ENCODE measurements at places on chromosomes 7 and 10.

- H3K27me3 ChIP-seq: no peaks in the 10 kb centered on the region
- no peak for DNase-seq
- H3K4me1 ChIP-seq: peaks cover 8% of the 10 kb centered on the region
Measured at GRCh38 chr7:37488163-37488764, 39.6 kb upstream of the ELMO1 start.

DNA sequence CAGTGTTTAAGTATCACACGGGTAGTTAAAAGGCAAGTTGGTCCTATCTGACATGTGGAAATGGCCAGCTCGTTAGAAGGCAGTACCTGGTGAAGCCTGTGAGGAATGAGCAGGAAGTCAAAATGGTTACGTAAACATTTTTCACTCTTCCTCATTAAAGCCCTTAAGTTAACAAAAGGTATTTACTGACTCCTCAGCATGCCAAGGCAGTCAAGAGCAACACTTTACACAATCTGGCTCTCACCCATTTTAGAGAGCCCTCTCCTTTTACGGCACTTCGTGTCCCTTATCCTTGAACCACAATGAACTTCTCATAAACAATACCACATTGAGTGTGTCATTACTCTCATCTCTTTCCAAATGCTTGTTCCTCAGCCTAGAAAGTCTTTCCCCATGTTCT lies 11.0 kb upstream of the RSBN1L start:
- no peak overlapping the region for H3K27ac ChIP-seq
- no peak overlapping the region for H3K4me3 ChIP-seq
- no peak for DNase-seq
- no peaks in the 10 kb centered on the region for H3K4me1 ChIP-seq
- no peaks in the 10 kb centered on the region for H3K27me3 ChIP-seq

DNA sequence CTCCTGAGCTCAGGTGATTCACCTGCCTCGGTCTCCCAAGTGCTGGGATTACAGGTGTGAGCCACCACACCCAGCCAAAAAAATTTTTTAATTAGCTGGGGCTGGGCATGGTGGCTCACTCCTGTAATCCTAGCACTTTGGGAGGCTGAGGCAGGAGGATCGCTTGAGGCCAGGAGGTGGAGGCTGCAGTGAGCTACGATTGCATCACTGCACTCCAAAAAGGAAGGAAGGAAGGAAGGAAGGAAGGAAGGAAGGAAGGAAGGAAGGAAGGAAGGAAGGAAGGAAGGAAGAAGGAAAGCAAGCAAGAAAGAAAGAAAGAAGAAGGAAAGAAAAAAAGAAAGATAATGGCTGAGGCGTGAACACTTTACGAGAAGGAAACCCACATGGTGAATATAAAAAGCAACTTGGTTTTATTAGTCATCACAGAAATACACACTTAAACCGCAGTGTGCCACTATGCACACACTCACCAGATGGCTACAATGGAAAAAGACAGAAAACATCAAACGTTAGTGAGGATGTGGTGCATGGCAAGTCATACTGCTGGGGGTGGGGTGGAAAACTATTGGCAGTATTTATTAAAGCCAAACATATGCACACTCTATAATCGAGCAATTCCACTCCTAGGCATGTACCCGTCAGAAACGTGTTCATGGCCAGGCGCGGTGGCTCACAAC lies 4.4 kb upstream of the CCL26 start:
- H3K36me3 ChIP-seq: no peaks in the 10 kb centered on the region
- no peaks in the 10 kb centered on the region for H3K4me1 ChIP-seq
- no peak for DNase-seq
- no peak overlapping the region for H3K27ac ChIP-seq
- no peaks in the 10 kb centered on the region for H3K27me3 ChIP-seq

DNA sequence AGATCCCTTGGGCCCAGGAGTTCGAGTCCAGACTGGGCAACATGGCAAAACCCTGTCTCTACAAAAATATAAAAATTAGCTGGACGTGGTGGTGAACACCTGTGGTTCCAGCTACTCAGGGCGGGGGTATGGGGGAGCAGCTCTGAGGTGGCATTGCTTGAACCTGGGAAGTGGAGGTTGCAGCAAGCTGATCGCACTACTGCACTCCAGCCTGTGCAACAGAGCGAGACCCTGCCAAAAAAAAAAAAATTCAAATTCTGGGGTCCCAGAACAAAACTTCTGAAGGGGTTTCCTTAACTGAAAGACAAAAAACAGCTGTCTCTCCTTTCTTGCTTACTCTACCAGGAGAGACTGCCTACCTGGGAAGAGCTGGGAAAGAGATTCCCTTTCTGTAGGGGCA lies 27.0 kb downstream of the DNMBP start:
- H3K27me3 ChIP-seq: no peaks in the 10 kb centered on the region
- H3K4me1 ChIP-seq: peaks cover 10% of the 10 kb centered on the region
- DNase-seq: no peak
- no peak overlapping the region for H3K4me3 ChIP-seq

- no peaks in the 10 kb centered on the region for H3K27me3 ChIP-seq
- peaks cover 99% of the 10 kb centered on the region for H3K36me3 ChIP-seq
- H3K4me3 ChIP-seq: no peak overlapping the region
- no peak overlapping the region for H3K27ac ChIP-seq
- DNase-seq: no peak
- H3K4me1 ChIP-seq: no peaks in the 10 kb centered on the region
Measured at GRCh38 chr7:6650521-6651011, 13.4 kb downstream of the ZNF316 start.

DNA sequence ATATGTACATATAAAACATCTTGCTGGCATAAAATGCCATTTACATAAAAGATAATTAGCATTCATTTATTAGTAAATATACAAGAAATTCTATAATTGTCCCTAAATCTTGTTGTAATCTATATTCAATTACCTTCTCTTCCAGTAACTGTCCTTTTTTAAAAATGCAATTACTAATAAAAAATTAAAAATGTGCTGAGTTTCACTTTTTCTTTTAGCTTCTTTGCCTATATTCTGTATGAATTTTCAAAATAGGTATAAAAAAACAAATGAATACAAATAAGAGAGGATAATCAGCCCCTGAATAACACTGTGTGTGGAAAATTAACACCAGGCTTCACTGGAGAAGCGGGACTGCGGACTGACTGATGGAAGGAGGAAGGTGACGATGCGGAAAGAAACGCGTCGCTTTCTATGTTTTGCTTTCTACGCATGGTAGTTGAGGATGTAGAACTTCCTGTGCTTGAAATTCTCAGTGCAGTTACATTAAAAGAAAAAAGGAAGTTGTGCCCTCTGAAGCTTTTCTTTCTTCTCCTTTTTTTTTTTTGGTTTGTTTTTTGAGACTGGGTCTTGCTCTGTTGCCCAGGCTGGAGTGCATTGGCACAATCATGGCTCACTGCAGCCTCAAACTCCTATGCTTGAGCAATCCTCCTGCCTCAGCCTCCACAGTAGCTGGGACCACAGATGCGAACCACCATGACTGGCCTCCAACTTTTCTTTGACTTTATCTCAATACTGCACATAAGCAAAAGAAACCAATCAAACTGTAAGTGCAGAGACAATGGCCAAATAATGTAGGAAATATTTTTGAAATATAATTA lies 7.4 kb upstream of the ZMYND11 start:
- no peaks in the 10 kb centered on the region for H3K36me3 ChIP-seq
- no peak overlapping the region for H3K27ac ChIP-seq
- H3K4me1 ChIP-seq: peaks cover 6% of the 10 kb centered on the region
- H3K27me3 ChIP-seq: no peaks in the 10 kb centered on the region
- no peak for DNase-seq
- no peak overlapping the region for H3K4me3 ChIP-seq

- no peak overlapping the region for H3K27ac ChIP-seq
- peaks cover 2% of the 10 kb centered on the region for H3K36me3 ChIP-seq
- no peak for DNase-seq
- no peaks in the 10 kb centered on the region for H3K27me3 ChIP-seq
Measured at GRCh38 chr10:33325929-33326328, 8.5 kb downstream of the NRP1 start.

DNA sequence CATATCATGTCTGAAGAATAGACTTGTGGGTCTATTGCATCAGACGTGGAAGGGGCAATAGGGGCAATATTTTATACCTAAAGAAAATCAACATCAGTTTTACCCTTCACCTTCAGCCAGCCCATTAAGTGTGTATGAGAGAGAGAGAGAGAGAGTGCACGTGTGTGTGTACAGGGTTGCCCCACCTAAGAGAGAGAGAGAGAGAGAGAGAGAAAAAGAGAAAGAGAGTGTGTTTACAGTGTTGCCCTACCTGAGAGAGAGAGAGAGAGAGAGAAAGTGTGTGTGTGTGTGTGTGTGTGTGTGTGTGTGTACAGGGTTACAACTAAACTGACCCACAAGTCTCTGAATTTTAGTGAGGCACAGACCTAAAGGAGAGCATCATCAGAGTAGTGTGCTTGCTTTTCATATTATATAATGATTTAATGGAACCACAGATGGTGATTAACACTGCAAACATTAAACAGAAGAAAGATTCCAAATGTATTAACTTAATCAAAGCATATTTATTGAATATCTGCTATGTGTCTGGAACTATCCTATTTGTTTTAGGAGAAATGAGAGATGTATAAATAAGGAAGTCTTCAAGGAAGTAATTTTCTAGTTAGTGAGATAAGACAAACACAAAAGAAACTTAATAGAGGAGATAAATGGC lies 66.8 kb downstream of the CD36 start:
- no peak overlapping the region for H3K4me3 ChIP-seq
- H3K27me3 ChIP-seq: no peaks in the 10 kb centered on the region
- H3K27ac ChIP-seq: no peak overlapping the region
- H3K4me1 ChIP-seq: no peaks in the 10 kb centered on the region
- H3K36me3 ChIP-seq: no peaks in the 10 kb centered on the region
- DNase-seq: no peak

GRCh38 chr7:157412491-157413180 lies 75.8 kb downstream of the DNAJB6 start:
- H3K27me3 ChIP-seq: no peaks in the 10 kb centered on the region
- DNase-seq: no peak
- H3K4me1 ChIP-seq: no peaks in the 10 kb centered on the region

DNA sequence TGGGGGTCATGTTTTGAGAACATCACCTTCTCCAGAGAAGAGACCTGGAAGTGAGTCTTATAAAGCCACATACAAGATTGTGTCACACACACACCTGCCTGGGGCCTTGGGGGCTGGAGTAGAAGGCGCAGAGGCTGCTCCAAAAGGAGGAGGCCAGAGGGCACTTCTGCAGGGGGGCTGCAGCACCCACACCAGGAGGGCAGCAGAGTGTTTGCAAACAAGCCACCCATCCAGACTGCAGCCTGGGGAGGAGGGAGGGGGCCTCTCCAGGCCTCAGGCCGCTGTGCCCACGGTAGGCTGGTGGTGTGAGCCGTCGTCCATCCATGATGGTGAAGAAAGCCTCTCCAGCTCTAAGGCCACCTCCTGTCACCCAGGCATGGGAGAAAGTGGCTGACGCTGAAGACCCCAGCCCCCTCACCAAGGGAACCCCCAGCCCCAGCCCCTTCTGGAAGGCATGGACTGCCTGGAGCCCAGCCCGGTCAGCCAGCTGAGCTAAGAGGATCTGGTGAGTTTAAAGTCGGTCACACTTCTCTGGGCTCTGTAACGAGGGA lies 77.5 kb downstream of the FOXL3 start:
- DNase-seq: no peak
- no peaks in the 10 kb centered on the region for H3K36me3 ChIP-seq
- H3K4me3 ChIP-seq: no peak overlapping the region
- peaks cover 12% of the 10 kb centered on the region for H3K4me1 ChIP-seq
- peaks cover 12% of the 10 kb centered on the region for H3K27me3 ChIP-seq

DNA sequence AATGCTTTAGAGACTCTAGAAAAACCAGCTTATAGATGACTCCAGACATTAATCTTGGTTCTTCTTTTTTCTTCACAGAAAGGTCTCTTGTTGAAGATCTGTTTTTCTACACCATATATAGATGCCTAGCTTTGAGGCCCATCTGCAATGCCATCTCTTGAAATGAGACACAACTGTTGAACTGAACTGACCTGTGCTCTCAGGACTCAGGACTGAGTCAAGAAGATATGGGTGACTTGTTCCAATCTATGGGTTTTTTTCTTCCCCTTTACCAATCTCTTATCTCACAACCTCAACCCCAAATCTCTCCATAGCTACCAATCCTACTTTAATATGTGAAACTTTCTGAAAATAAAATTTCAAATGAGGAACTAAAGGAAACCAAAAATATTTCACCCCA lies 194.7 kb downstream of the SNX13 start:
- no peak overlapping the region for H3K27ac ChIP-seq
- no peak overlapping the region for H3K4me3 ChIP-seq
- no peaks in the 10 kb centered on the region for H3K36me3 ChIP-seq
- H3K4me1 ChIP-seq: no peaks in the 10 kb centered on the region

GRCh38 chr10:62721687-62722086 lies 82.8 kb upstream of the ADO start:
- H3K36me3 ChIP-seq: no peaks in the 10 kb centered on the region
- no peak overlapping the region for H3K4me3 ChIP-seq
- no peaks in the 10 kb centered on the region for H3K4me1 ChIP-seq

GRCh38 chr10:126420567-126421300 lies 32.5 kb upstream of the ADAM12 start:
- no peaks in the 10 kb centered on the region for H3K36me3 ChIP-seq
- DNase-seq: peak; percentile 57
- H3K4me1 ChIP-seq: peaks cover 2% of the 10 kb centered on the region
- H3K4me3 ChIP-seq: no peak overlapping the region
- H3K27me3 ChIP-seq: no peaks in the 10 kb centered on the region

DNA sequence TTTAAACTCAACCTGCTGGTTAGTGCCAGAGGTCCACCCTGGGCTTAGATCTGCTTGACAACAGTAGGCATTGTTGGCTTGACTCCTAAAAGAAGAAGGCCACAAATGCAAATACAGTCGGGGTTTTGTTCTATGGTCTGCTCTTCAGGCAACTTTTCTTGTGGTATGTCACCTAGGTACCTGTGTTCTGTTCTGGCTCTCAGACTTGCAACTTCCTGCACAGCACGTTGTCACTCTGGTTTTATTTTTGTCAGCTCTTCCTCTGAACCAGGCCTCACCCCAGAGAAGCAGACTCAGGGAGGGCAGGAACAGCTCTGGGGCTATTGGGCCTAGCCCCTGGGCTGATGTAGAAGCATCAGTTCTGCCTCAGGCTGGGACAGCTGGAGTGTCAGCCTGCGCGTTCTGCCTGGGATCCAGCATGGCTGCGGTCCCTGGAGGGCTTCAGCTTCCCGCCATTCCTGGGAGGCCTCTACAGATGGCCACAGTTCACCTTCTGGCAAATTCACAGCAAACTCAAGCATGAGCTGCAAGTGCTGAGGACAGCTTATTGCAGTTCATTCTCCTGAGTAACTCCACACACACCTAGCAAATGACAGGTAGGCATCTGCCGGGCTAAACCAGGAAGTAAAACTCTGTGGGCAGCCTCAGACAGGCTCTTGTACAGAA lies 11.0 kb upstream of the PDCD4 start:
- H3K27me3 ChIP-seq: no peaks in the 10 kb centered on the region
- H3K36me3 ChIP-seq: no peaks in the 10 kb centered on the region
- H3K4me3 ChIP-seq: no peak overlapping the region
- no peak overlapping the region for H3K27ac ChIP-seq
- H3K4me1 ChIP-seq: peaks cover 11% of the 10 kb centered on the region

Measured in spinal cord (tissue), 10 donors.